Nucleus accumbens (tissue), 56 donors: ENCODE measurements at places on chromosomes 1 and 21.

DNA sequence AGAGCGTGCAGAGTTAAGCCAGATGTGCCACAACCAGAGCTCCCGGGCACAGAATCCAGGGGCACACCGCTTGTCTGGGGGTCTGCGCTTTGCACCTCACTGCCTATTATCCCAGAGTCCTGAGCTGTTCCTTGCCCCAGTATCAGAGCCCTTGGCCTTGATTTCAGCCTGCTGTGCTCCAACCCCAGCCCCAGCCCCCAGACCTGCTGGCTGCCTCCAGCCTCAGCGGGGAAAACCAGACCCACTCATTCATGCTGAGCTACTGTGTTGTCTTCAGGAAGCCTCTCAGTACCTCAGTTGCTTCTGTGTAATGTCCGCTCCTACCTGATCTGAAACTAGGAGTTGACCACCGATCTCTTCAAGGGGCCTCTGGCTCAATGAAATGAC lies 1.1 kb downstream of the IKBKE start:
- no peak for DNase-seq

- no peak for DNase-seq
Measured at GRCh38 chr1:165912638-165913037, 85.2 kb downstream of the UCK2 start.

DNA sequence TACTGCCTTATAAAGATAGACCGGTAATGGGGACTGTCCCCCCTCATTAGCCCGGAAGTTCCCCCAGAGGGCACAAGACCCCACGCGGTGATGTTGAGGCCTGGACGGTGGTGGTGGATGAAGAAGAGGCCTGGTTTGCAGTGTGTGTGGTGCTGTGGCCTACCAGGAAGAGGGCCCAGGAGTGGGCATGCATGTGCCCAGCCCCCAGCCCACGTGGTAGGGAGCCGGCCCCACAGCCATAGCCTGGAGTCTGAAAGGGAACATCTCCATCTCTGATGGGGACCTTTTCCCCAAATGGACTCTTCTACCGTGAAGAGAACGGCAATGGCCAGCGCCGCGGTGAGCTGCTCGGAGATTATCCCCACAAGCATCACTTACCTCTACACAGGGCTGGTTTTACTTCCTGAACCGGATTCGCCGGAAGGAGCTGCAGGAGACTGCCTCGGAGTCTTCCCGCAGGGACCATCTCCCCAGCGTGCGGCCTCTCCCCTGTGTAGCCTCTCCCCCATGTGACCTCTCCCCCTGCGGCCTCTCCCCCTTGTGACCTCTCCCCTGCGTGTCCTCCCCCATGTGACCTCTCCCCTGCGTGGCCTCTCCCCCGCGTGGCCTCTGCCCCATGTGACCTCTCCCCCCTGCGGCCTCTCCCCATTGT lies 20.6 kb downstream of the RRP1 start:
- DNase-seq = no peak

DNA sequence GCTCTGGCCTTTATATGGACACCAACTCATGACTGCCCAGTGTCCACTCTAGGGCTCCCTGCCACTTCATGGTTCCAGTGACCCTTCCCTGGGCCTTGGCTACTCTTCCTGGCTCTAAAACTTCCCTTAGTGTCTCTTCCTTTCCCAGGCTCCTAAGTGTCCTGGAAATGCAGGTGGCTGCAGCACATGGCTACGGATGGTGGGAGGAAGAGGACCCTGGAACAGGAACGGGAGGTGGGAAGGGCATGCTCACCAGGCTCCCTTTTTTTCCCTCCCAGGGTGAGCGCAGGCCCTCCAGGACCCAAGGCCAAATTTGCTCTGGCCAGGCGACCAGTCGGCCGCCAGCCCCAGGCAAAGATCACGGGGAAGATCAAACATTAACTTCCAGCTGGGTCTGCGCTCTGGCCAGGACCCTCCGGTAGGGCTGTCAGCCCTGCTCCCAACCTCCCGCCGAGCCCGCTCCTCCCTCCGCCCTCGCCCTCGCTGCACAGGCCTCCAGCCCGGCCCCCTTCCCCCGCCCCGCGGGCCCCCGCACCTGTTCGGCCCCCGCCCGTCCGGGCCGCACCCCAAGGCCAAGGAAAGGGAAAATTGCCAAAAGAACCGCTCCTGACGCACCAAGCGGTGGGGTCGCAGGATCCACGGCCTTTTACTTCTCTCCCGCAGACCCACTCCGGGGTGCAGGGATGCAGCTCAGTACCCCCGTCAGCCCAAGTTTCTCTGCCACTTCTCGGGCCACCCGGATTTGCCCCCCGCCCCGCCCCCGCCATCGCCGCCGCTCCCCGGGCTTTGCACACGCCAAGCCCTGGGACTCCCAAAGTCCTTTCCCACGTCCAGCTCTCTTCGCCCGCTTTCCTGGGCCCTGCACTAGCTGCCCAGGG lies 894 bp downstream of the TCEA3 start:
- no peak for DNase-seq

DNA sequence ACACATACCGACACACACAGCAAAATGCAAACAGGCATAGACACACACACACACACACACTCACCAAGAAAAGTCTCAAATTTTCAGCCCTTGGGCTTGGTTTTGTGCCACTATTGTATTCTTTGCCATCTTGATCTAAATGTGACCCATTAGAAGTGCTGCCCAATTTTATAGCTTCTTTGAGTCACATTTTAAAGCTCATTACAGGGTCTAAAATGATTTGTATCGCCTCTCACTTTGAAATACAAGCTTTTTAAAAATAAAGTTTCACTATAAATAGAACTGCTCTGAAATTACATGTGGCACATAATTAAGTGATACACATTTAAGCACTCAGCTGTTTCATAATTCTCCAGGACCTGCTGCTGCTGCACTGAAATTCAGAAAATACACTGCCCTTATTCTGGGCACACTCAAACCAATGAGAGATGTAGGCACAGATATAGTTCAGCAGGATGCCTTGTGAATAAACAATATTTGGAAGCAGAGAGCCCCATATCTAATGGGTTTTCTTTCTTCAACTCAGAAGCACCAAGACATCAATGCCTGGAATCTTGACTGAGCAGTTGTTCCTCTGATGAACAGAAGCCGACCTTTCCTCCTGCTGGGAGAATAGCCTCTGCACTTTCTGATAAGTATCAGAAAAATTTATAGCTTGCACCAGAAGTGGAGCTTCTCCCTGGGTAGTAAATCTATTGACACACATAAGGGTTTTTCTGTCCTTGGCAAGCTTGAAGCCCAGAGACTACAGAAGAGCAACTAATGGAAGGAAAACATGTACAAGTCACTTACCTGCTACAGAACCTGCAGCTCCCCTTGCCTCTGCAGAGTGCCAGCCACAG lies 37.0 kb upstream of the PLPPR4 start:
- DNase-seq = no peak

DNA sequence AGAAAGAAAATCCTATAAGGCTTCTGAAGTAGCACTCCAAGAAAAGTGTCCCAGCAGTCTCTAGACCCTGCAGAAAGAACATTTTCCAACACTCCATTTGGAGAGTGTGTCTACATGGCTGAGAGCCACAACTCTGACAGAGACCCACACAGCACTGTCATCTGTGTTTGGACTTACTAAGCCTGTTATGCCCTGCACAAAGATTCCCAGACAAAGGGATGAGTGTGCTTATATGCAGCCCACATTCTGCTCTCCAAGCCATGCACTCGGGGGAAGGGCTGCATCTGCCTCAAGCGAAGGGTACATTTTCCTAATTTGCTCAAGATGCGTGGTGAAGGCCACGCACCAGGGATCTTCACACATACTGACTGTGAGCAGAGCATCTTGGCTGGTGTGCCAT lies 24.4 kb upstream of the SLAMF6 start:
- DNase-seq = no peak

- DNase-seq = no peak
Measured at GRCh38 chr21:45257673-45258341, 29.9 kb downstream of the POFUT2 start.

DNA sequence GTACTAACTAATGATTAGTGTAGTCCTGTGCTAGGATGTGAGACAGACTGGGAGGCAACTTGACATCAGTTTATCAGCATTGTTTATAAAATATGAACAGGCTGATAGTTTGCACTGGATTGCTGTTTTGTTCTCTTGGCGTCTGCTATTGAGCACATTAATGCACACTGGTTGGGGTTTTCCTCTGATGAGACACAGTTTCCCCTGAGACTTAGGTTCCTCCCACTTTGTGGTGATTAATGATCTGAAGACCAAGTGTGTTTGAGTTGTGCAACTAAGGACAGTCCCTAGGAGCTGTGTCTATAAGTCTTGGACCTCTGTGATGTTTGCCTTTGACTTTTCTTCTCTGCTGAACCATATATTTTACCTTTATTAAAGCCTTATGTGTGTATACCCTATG lies 1015.4 kb downstream of the AMY1C start:
- no peak for DNase-seq

DNA sequence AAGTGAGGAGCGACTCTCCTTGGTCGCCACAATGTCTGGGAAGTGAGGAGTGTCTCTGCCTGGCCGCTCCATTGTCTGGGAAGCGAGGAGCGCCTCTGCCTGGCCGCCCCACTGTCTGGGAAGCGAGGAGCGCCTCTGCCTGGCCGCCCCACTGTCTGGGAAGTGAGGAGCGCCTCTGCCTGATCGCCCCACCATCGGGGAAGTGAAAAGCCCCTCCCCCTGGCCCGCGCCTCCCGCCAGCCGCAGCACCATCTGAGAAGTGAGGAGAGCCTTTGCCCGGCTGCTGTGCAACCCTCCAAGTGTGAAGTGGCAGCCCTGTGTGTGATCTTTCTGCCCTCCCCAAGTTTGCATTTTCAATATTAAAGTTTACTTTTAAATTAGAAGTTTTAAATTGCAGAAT lies 95.0 kb upstream of the PPP2R5A start:
- DNase-seq = no peak

- DNase-seq = no peak
Measured at GRCh38 chr1:235739124-235739523, 89.5 kb upstream of the GNG4 start.

- DNase-seq = no peak
Measured at GRCh38 chr1:240720976-240721375, 109.0 kb upstream of the GREM2 start.

GRCh38 chr1:214425101-214425500 lies 126.3 kb downstream of the PTPN14 start:
- DNase-seq = no peak

- DNase-seq = no peak
Measured at GRCh38 chr1:100184536-100184935, 6.5 kb upstream of the LRRC39 start.

- no peak for DNase-seq
Measured at GRCh38 chr1:99490031-99490430, 155.9 kb upstream of the PALMD start.

- DNase-seq = no peak
Measured at GRCh38 chr1:77360256-77360655, 78.4 kb downstream of the AK5 start.

DNA sequence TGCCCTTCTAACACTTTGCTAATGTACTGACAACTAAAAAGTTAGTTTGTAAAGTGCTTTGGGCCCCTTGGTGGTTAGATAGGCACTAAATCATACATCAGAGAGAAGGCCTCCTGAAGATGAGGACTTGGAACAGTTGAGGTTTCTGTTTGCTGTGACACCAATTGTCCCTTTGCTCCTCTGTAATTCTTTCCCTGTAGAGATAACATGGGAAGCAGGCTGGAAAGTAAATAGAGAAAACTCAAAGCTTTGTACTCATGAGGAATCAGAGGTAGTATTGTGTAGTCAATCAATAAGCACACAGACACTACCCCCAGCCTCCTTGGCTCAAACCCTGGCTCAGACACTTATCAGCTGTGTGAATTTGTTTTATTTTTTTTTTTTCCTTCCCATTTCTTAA lies 31.6 kb upstream of the BARHL2 start:
- DNase-seq = no peak
